ENCODE measurements at places on chromosomes 7 and 10. TPM values are rescaled to one million over a fixed set of nuclear protein-coding genes. Genes with fewer than 3 reads are reported as not detected.

- no peaks in the 10 kb centered on the region for H3K36me3 ChIP-seq
- no peaks in the 10 kb centered on the region for H3K27me3 ChIP-seq
- H3K4me1 ChIP-seq = no peaks in the 10 kb centered on the region
- no peak for DNase-seq
- no peak overlapping the region for H3K27ac ChIP-seq
Measured at GRCh38 chr10:52129410-52130178, 184.5 kb upstream of the DKK1 start.

GRCh38 chr10:74786126-74786525 is 40.3 kb upstream of the KAT6B start:
- no peaks in the 10 kb centered on the region for H3K4me1 ChIP-seq
- DNase-seq = no peak
- H3K4me3 ChIP-seq = no peak overlapping the region
- H3K27me3 ChIP-seq = no peaks in the 10 kb centered on the region

The MOGAT3 gene
- polyA plus RNA-seq = 69.3 TPM

The AS3MT gene
- 1.6 TPM for polyA plus RNA-seq

The EGR2 gene
- 0.54 TPM for polyA plus RNA-seq

The CALHM1 gene
- polyA plus RNA-seq = 0.03 TPM
